ENCODE measurements at places on chromosomes 3 and 15.

DNA sequence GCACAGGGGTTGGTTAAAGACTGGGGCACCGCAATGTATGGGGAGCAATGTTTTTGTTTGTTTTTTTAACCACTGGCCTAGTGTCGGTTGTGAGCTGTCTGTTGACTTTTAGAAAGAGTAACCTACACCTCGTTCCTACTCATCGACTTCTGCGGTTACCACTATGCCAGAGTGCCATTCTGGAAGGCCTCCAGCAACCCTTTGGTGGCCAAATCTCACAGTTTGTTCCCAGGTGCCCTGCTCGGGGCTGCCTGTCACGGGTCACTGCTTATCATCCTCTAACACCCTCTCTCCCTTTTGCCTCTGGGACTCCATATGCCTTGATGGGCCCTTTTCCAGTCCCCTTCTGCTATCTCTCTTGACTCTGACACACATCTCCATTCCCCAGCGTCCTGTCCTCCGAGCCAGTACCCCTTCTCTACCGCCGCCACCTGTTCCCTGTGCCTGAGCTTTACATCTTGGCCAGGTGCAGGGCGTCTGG lies 290.4 kb upstream of the C2CD4B start:
- DNase-seq, result no peak

DNA sequence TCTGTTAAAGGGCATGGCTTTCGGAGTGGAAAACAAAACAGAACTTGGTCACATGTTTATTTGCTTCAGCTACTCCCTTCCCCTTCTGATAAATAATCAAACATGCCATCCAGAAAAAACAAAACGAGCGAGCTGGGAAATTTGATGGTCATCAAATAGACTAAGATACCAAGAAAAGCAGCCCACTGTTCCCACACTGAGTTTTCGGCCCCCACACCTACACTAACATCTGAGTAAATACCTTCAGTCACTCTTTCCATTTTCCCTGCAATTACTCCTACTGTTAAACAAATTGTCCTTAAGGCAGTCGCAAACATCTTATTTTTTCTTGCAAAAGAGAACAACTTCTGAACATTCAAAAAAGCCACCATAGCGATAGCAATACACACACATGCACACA lies 454.6 kb downstream of the FOXP1 start:
- no peak for DNase-seq

DNA sequence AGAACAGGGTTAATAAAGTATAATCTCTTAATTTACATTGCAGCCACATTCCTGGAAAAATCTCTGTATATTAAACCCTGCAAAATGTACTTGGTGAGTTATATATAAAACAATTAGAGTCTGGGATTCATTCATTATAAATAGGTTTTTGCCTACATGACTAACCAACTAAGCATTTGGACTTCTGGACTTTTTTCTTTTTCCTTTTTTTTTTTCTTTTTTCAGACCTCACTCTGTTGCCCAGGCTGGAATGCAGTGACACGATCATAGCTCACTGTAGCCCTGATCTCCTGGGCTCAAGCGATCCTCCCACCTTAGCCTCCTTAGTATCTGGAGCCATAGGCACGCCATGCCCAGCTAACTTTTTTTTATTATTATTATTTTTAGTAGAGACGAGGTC lies 4.5 kb downstream of the DNAJC13 start:
- DNase-seq, result no peak

- no peak for DNase-seq
Observed at GRCh38 chr3:123335007-123335670, 113.8 kb downstream of the ADCY5 start.

DNA sequence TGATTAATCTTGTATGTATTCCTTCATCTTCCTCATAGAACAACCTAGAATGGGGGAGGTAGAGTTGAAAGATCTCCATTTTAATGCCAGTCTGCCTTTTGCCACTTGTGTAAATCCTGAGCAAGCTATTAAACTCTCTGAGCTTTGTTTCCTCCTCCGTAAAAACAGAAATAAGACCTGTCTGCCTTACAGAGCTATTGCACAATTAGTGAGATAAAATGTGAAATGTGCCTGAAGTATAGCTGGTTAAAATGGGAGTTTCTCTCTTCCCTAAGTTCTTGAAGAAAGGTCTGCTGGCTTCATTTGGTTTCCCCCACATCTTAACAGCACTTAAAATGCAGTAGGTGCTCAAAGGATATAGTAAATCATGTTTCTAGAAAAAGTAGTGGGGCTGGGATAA lies 19.0 kb downstream of the ALDH1A2 start:
- DNase-seq, result no peak

- DNase-seq, result no peak
Observed at GRCh38 chr3:160677459-160677881, 510 bp downstream of the ARL14 start.

DNA sequence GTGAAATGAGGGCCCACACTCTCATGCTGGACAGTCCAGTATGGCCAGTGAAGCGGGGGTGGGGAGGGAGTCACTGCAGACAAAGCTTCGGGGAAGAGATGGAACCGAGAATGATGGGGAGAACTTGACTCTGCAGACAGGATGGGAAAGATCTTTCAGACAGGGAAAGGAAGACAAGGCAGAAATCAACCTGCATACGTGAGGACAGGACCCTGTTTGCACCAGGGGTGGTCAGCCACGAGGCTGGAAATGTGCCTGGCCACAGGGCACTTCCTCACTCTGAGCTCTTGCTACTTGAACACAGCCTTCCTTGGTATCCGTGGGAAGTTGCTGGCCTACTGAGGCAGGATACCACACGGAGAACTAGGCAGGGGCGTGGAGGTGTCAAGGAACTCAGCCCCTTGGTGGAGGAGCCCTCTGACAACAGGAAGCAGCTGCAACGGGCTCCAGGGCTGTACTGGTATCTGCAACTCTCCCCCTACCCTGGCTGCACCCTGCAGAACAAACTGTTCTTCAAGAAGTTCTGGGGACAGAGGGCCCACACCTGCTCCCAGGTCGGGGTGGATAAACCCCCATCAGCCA lies 9.3 kb upstream of the SRP14 start:
- DNase-seq, result peak; percentile 52

DNA sequence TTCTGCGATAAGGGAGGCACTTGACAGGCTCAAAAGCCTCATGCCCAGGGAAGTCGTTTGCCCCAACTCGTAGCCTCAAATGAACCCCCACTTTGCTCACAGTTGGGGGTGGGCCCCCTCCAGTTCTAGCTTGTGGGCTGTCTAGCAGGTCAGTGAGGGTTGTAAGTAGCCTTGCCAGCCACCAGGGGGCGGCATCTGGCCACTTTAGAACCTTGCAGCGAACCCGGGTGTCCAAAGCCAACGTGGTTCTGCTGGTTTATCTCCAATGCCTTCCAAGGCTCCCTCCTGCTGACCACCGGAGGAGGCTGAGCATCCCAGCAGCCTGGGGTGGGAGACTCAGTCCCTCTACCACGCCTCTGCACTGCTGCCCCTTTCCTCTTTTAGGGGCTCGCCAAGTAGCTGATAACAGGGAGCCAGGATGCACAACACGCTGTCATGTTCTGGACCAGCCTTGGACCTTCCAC lies 9.2 kb upstream of the RBSN start:
- DNase-seq, result peak; percentile 68

- DNase-seq, result no peak
Observed at GRCh38 chr15:25609371-25609770, 170.5 kb upstream of the UBE3A start.

DNA sequence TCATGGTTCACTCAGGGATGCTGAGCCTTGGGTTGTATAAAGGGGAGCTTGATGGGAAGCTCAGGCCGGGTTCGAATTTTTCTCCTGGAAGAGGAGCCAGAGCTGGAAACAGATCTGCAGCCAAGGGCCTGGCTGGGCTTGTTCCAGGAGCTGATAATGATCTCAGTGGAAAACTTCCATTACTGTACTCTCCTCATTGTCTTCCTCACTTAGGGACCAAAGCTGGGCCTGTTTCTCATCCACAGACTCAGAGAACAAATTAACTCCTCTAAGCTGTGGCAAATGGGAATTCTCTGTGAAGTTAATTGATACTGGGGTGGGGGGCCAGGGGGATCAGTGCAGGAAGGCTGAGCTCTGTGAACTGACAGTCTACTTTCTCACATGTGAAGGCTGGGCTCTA lies 92.0 kb downstream of the PRICKLE2 start:
- DNase-seq, result no peak

- no peak for DNase-seq
Observed at GRCh38 chr3:190557296-190557695, 43.4 kb downstream of the IL1RAP start.

DNA sequence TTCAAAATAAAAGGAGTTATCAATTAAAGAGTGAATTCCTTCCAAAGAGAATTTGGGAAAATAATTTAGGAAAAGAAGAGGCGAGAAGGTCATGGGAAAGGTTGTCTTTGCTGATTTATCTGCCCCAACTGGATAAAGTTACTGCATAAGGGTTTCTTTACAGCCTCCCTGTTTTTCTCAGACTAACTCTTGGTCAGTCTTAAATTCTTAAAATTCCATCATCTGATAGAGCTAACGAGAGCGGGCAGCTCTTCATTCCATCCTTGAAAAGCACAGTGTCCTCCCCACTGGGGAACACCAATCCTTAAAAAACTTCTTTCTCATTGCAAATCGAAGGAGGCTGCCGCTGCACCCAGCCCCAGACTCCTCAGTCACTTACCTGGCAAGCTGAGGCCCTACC lies 107.2 kb downstream of the PGPEP1L start:
- no peak for DNase-seq

DNA sequence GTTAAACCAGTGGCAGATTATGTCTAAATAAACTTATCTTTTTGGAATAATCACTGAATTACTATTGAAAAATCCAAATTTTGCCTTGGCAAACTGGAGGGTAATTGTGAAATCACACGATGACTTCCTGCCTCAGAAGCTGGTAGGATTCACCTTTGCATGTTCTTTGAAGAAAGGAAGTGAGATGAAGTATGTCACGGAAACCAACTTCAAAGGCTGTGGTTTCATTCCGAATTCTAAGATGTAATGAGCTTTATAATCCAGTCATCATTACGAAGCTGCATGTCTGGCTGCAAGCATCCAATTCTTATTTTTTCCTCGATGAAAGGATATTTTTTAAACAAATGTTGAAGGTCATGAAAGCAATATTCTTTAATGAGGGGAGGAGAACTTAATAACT lies 15.0 kb upstream of the ZBED2 start:
- DNase-seq, result no peak

- DNase-seq, result no peak
Observed at GRCh38 chr15:90479656-90480055, 50.1 kb upstream of the CRTC3 start.

DNA sequence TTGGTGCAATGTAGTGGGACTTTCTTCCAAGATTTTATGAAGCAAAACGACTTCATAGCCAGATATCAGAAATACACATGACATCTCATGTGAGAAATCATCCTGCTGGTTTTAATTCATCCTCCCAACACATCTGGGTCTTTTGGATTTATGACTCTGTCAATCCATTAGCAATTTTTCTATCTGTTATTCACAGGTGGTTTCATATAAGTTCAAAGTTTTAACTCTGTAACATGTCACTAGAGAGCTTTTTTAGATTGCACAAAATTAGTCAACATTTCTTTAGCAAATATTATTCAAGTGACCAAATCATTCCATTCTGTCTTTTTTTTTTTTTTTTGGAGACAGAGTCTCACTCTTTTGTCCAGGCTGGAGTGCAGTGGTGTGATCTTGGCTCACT lies 30.4 kb downstream of the SQOR start:
- DNase-seq, result no peak

DNA sequence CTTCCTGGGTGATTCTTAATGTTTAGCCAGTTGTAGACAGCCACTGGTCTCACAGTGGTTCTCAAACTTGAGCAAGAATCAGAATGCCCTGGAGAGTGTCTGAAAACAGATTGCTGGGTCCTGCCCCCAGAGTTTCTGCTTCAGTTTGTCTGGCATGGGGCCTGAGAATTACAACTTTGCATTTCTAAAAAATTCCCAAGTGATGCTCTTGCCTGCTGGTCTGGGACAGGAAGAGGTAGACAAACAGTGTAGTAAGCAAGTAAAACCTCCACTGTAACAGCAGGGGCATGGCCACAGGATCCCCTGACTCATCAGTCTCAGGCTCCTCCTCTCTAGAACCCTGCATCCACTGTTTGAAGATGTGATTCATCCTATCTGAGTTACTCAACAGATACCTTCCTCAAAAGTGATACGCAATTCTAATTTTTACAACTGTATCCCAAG lies 36.5 kb downstream of the DZIP1L start:
- peak; percentile 29 for DNase-seq

DNA sequence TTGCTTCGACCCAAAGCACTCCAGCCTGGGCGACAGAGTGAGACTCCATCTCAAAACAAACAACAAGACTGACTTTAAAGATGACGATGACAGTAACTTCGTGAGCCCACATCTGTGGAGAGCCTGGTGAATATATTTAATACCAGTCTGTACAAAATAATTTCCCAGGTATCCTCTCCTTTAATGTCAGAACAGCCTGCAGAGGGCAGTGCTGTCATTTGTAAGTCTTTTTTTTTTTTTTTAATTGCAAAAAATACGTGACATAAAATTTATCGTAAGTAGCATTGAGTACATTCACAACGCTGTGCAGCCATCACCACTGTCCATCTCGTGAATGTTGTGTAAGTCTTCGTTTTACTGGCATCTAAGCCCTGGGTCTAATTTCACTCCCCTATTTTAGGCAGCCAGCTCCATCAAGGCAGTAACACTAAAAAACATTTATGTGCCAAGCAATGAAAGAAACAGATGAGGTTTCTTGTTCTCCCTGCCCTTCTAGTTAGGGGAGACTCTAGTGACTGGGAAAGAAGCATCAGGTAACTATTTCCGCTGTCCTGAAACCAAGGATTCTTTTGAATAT lies 1.4 kb downstream of the HTD2 start:
- DNase-seq, result peak; percentile 41

DNA sequence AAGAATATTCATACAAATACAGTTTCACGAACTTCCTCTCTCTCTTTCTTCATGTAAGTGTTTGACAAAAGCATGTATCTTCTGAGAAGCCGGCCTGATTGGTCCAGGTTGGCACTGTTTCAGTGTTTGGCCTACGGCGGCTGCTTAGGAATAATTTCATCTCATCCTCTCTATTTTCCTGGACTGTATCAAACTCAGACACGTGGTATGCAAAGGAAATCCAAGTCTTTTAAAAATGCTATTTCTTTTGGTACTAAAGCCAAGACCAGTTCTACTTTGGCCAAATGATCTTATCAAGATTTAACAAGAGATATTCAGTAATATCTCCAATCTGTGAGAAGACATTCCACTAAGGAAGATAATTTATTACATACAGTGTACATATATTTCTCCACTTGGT lies 152.8 kb downstream of the TIGIT start:
- no peak for DNase-seq
